ENCODE measurements at places on chromosomes 13 and 19.

GRCh38 chr13:105956921-105957320 is 578.5 kb downstream of the EFNB2 start:
- no peak for DNase-seq

GRCh38 chr13:29923554-29924481 is 73.4 kb upstream of the UBL3 start:
- DNase-seq: peak; percentile 64

GRCh38 chr13:35925669-35926068 is 205.5 kb downstream of the DCLK1 start:
- no peak for DNase-seq

- DNase-seq: no peak
These were observed 11.7 kb downstream of the KCTD12 start for GRCh38 chr13:76874479-76874878.

DNA sequence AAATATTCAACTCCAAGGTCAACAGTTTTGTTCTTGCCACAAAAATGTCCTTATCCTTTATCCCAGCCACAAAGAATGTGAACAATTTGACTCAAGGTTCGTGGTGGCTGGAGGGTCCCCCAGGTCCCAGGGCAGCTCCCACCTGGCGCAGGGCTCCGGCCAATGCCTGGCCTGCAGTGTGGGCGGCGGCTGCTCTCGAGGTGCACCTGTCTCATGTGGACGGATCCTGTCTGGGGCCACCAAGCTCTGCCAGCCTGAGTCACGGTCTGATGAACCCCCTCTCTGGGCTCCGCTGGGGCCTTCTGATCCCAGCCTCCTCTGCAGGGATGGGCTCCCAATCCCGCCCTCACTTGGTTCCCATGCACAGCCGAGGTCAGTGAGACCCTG is 49.4 kb downstream of the GAS6 start:
- no peak for DNase-seq

DNA sequence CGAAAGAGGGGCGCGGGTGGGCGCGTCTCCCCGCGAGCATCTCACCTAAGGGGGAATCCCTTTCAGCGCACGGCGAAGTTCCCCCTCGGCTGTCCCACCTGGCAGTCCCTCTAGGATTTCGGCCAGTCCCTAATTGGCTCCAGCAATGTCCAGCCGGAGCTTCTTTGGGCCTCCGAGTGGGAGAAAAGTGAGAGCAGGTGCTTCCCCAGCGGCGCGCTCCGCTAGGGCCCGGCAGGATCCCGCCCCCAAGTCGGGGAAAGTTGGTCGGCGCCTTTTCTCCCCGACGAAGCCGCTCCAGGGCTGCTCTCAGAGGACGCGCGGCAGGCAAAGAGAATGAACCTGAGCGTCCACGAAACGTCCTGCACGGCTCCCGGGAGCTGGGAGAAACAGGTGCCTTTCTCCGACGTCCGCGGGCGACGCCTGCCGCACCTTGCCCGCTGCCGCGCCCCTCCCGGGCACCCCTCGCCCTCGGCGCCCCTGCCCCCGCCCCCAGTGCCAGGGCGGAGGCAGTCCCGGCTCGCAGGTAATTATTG is 366 bp upstream of the KL start:
- DNase-seq: peak; percentile 9

DNA sequence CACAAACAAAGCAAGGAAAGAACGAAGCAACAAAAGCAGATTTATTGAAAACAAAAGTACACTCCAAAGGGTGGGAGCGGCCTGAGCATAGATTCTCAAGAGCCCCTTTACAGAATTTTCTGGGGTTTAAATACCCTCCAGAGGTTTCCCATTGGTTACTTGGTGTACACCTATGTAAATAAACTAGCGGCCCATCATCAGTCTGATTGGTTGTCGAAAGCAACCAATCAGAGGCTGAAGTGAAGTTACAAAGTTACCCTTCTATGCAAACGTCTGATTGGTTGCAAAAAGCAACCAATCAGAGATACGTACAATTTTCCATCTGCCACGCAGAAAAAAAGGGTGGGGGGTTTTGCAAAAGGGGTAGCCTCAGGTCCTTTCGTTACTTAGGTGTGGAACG is 96.3 kb upstream of the UBAC2 start:
- DNase-seq: no peak
